ENCODE measurements at places on chromosomes 13 and 19. TPM values are rescaled to one million over a fixed set of nuclear protein-coding genes. Genes with fewer than 3 reads are reported as not detected.

Gene NLRP5
- polyA plus RNA-seq: not detected

- DNase-seq: no peak
These were observed 5.3 kb upstream of the PROZ start for GRCh38 chr13:113152984-113153809.

GRCh38 chr13:96817336-96817941 is 176.8 kb downstream of the OXGR1 start:
- DNase-seq: no peak

- no peak for DNase-seq
These were observed 13.6 kb downstream of the HNRNPM start for GRCh38 chr19:8458380-8458779.

DNA sequence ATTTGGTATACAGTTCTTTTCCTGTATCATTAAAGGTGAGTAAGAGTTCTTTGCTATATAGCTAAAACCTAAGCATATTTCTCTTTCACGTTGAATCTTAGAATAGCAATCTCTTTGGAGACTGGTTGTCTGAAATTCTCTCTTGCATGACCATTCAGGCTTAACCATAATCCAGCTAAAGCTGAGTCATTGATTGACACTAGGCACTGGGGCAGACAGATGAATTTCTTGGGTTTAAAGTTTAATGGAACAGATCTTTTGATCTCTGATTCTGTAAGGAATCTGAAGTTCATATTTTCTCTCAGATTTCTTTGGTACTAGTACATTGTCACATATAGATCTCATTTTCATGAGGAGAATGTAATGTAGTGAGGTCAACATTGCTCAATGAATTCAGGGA is 397.3 kb upstream of the MIR17HG start:
- no peak for DNase-seq

DNA sequence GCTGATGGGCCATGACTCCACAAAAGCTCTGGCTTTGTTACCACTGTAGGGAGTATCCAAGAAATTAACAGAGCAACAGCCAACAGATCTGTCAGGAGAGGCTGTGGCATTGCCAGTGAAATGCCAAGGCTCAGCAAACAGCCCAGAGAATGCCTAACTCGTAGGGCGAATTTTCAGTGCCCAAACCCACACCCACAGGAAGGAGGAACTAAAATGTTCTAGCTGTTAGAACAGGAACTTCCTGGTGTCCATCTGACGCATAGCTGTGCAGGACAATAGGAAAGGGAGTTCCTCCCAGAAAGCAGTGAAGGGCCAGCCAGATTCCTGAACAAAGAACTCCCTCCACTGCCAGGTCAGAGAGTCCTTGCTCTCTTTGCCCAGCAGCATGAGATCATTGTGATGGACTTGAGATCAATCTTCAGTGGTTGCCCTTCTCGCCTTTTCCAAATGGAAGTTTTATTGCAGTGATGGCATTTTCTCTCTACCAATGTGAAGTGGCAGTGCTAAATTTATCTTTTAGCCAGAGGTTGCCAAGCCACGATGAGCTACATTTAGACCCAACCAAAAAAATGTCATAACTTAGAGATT is 224.2 kb upstream of the STARD13 start:
- no peak for DNase-seq

Data from hindlimb muscle (tissue), 1 donor.